Effector memory CD4-positive, alpha-beta T cell (primary cell): ENCODE measurements at places on chromosomes 4 and X.

DNA sequence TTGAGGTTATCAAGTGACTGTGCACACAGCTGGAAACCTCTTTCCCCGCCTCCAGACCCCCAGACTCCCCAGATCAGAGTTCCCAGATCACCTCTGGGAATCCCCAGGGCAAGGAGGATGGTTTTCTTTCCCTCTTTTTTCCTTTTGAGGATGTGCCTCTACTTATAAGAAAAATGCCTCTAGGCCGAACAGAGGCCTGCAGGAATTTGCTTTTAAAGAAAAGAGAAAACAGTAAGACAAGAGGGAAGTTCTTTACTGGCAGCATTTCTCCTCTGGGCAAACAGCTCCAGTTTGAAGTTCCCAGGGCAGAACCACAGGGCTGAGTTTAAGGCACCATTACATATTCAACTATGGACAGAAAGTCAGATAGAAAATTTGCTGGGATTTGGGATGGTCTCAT is 837.9 kb upstream of the LCORL start:
- no peak for DNase-seq

DNA sequence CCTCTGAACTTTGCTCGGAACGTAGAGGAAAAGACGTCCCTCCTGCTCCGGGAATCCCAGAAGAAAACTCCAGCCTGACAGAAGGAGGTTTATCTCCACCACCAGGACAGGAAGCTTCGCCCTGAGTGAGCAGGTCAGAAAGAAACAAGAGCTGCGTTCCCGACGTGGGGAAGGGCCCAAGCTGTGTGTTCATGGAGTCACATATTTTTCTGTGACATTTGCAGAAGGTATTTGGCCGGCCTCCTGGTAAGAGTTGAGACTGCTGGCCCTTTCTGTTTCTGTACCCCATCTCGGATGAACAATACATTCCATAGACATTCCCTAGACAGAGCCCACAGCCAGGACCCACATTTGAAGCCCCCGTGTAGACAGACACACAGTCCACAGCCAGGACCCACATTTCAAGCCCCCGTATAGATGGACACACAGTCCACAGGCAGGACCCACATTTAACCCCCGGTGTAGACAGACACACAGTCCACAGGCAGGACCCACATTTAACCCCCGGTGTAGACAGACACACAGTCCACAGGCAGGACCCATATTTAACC is 230.8 kb downstream of the SHOX start:
- DNase-seq = no peak

DNA sequence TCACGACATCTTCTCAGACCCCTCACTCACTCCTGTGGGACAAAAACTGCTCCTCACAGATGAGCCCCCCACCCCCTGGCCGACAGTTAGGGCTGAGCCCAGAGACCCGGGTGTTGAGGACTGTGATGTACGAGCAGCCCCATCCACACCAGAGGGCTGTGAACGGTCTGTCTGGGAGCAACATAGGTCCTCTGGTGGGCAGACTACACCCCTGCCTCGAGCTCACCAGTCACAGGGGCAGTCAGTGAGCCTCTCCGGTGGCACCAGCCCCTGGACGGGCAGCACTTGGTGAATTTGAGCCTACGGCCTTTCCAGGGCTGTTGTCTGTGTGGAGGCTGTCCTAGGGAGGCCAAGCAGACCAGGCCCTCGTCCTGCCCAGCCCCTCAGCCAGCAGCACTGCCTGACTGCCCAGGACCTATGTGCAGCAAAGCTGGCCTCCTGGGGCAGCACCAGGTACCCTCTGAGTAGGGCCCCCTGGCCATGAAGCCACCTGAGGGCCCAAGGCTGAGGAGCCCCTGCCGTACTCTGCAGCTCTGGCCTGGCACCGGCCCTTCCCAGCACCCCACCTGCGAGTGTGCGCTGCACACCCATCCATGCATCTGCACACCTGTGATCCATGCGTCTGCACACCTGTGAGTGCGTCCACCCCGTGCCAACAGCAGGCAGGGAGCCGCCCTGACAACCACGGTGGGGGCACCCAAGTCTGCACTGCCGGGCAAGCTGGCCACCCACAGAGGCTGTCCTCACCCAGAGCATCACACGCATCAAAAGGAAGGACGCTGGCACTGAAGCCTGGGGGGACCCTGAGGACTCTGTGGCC is 111.6 kb upstream of the NKX1-1 start:
- DNase-seq = no peak

DNA sequence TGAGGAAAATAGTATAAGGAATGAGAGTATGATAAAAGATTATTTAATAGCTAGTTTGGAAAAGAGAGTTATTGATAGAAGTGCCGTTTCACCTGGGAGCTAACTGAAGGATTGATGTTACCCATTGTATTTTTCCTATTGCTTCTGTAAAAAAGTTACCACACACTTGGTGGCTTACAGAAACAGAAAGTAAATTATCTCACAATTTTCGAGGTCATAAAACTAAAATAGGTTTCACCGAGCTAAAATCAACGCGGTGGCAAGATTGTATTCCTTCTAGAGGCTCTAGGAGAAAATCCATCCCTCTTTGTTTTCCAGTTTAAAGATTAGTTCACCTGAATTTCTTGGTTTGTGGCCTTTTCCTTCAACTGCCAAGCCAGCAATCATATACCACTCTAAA is 11.1 kb upstream of the TRAM1L1 start:
- DNase-seq = no peak

GRCh38 chrX:10360116-10360515 is 203.3 kb downstream of the CLCN4 start:
- no peak for DNase-seq

- DNase-seq = no peak
These were observed 124.9 kb downstream of the FRMPD4 start for GRCh38 chrX:12263211-12263610.

- no peak for DNase-seq
These were observed 251.5 kb downstream of the GPM6A start for GRCh38 chr4:175560604-175561003.

GRCh38 chrX:3271834-3272186 is 74.6 kb downstream of the MXRA5 start:
- DNase-seq = no peak

DNA sequence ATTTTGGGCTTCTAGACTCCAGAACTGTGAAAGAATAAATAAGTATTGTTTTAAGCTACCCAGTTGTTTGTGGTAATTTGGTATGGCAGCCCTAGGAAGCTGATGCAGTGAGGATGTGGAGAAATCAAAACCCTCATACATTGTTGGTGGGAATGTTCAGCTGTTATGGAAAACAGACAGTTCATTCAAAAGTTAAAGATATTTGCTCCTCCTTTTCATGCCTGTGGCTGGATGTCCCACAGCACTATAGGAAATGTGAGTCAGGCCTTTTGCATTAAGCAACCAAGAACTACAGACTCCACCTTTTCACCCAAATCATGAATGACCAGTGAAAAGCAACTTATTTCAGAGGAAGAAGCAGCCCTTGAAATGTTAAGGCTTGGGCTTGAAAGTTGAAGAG is 6.7 kb downstream of the BBS12 start:
- no peak for DNase-seq

GRCh38 chrX:127879585-127879984 is 172.6 kb downstream of the ACTRT1 start:
- DNase-seq = no peak
